ENCODE measurements at places on chromosomes 4 and X.

DNA sequence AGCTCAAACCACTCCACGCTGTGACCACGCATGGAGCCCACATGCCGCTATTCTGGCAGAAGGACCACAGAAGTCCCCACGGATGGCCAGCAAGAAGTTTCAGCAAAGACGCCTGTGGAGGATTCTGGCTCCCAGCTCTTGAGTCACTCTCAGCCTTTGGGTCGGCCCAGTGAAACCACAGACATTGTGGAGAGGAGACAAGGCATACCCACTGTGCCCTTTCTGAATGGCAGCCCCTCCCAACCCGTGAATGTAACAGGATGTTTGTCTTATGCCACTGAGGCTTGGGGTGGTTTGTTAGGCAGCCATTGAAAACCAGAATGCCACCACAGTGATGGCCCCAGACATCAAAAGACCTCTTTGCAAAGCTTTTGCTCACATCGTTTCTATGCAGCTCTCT, 42.7 kb downstream of the ABLIM2 start:
- DNase-seq = no peak

DNA sequence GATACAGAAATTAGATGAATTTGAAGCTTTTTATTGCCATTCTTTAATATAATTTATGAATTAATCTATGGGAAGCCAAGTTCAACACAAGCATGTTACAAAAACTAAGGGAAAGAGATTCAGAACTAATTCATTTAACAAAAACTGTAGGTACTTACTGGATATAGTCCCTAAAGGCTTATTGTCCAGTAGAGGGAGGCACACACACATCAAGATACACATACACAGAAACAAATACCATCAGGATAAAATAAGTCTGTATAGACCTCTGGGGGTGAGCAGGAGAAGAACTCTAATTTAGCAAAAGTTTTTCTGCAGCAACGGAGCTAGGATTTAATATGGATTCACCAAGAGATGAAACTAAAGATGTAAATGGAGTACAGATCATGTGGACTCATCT, 83.0 kb upstream of the IL13RA1 start:
- DNase-seq = peak; percentile 23

DNA sequence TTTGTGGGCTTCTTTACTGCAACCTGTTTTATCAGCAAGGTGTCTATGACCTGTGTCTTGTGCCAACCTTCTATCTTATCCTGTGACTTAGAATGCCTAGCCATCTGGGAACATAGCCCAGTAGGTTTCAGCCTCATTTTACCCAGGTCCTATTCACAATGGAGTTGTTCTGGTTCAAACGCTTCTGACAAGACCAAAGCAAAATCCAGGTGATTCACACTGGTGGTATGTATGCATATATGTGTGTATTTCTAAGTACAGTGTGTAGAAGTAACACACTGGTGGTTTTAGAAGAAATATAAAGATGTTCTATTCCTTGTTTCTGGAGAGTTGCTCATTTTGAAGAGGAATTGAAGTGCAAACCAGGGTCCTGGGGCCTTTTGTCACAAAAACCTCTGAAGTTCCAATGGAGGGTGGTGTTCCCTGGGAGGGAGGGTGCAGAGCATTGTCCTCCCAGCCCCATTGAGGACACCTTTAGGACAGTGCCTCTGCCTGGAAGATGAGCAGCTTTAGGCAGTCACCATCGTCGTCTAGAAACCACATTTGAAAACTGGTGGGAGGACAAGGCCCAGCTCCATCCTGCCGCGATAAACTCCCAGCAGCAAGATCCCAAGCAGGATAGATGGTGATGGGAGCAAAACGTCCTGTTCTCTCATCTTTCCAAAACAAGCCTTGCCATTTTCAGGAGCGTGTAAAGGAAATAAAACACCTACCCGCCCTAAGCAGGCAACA, 191.4 kb downstream of the TSPAN5 start:
- DNase-seq = no peak

GRCh38 chr4:41327770-41328169, 71.0 kb downstream of the UCHL1 start:
- no peak for DNase-seq

GRCh38 chr4:1826531-1827350, 29.2 kb downstream of the LETM1 start:
- DNase-seq = no peak

GRCh38 chrX:95893636-95894035, 791.0 kb upstream of the DIAPH2 start:
- DNase-seq = no peak

DNA sequence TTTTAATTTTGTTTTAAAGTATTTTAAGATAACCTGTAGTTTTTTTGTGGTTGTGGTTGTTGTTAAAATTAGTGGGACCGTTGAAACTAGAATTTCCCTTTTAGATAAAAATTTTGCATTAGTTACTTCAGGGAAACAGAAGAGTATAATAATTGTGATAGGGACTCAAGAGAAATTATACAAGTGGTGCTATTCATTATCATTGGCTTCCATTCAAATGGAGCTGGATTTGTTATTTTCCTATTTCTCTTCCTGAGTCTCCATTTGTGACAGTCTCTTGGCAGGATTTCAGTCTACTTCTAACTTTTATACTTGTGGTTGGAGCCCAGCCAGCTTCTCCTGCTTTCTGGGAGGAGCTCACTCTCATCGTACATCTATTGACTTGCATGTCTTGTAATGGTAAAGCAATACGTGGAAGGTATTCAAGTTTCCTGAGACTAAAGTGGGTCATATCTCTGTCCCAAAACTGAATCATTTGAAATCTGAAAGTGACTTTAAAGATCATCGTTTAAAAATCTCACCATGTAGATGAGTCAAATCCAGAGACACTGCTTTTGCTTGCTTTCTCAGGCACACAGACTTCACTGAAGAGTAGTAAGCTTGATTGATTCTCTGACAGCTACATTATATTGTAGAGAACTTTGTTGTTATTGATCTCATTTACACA, 155.8 kb downstream of the RPA4 start:
- no peak for DNase-seq

DNA sequence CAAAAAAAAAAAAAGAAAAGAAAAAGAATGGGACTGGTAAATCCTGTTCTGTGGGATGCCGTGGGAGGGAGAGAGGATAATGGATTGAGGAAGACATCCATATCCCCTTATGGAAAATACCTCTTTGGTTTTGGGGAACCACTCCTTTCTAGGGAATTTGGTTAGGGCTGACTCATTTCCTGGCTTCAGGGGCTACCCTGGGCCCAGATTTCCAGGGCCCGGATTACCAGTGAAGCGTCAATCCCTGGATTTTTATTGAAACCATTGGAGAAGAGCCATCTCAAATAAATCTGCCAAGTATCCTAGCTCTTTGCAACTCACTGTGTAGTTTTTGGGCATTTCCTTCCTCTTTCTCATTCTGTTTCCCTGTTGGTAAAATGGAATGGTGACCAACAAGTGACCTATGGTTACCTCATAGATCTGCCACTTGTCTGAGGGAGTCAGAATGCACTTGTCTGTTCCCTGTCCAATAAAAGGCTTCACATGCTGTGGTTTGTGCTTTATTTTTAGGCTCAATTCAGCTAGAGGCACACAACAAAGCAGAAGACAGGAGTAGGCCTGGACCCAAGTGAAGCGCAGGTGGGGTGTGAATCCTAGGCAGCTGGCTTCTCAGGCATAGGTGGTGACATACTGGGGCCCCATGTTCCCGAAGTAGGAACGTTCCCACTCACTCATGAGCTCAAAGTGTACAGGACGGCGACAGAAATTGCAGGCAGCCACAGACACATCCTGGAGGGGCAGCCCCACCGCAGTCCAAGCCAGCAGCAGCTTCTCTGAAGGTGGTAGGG, 8.6 kb downstream of the APEX2 start:
- peak; percentile 14 for DNase-seq

- no peak for DNase-seq
These were observed 981 bp downstream of the TET2 start for GRCh38 chr4:105147553-105148161.

DNA sequence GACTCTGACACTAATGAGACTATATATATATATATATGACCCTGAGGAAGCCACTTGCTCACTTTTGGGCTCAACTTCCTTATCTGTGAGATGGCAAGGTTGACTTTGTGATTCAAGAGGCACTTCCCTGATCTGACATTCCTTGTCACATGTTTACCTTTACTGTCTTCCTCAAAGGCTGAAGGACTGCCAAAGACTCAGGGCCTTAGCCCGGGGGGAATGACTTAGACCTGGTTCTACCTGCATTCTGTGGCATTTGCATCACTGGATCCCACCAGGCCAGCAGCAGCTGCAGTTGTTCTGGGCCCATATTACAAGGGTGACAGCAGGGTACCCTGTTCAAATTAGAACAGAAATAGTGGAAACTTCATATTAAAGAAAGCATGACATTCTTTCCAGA, 3.1 kb upstream of the HS6ST2 start:
- no peak for DNase-seq

GRCh38 chr4:139622901-139623381, 42.7 kb upstream of the MGST2 start:
- no peak for DNase-seq

GRCh38 chrX:27599928-27600327, 9.8 kb downstream of the DCAF8L2 start:
- DNase-seq = no peak

DNA sequence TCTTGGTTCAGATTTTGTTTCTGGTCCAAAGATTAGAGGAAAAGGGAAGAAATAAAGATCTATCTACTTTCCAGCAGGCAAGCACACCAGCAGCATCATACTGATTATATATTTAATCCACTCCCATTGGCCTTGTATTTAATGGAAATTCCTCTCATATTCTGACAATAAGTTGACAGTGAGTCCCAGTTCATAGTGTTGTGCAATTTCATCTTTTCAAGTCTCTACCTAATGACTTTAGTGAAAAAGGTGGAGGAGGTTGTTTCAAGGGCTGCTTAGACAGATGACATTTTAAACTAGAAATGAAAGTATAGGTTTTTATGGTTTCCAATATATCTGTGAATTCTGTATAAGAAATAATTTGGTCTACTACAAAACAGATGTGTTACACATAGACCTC, 298.6 kb downstream of the PABPC4L start:
- DNase-seq = no peak

- DNase-seq = no peak
These were observed 37.8 kb downstream of the TBC1D9 start for GRCh38 chr4:140718241-140718952.

GRCh38 chr4:36348403-36348938, 67.1 kb downstream of the DTHD1 start:
- DNase-seq = no peak

DNA sequence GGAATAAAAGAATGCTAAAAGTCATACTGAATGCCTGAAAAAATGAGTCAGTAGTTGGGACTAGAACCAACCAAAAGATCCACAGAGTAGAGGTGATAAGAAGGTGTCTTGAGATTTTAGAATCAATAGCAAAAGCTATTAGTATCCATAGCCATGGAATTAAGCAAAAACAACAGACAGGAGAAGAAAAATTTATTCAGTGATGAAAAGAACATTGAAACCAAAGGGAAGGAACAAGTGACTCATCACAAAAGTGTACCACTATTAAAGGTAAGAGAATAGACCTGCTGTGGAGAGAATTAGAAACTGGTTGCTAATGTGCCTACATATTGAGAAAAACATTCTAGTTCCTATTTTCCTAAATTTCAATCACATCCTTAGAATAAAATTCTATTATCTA, 182.0 kb upstream of the NEIL3 start:
- no peak for DNase-seq

DNA sequence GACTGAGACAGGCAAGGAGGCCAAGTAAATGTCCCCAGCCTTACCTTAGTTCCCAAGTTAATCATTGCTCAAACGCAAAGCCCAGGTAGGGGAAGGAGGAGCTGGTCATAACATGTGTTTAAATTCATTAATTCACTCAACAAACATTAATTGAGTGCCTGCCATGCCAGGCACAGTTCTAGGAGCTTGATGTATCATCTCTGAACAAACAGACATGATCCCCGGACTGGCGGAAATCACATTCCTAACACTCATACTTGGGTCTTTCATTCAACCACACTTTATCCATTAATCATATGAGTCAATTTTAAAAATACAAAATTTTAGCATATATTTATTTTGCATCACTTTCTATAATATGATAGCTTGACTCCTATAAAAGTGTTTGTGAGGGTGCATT, 335.3 kb upstream of the NOCT start:
- DNase-seq = no peak

GRCh38 chrX:8349816-8350544, 114.7 kb upstream of the VCX3B start:
- DNase-seq = no peak

DNA sequence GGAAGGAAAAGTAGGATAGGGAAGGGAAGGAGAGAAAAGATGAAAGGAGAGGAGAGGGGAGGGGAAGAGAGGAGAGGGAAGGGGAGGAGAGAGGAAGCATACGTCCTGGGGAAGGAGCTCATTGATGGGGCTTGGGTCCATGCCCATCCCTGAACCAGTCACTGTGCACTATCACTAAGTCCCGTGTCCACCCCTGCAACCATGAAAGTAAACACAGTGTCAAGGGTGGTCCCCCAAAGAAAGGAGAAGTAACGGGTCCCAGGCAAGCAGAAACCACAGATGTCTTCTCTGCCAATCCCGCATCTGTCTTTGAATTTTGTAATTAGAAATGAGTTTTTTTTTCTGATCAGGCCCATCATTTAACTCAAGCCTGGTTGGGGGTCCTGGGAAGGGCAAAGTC, 55.2 kb downstream of the LGI2 start:
- DNase-seq = no peak

GRCh38 chrX:21373001-21373400, 1.2 kb upstream of the CNKSR2 start:
- no peak for DNase-seq

- DNase-seq = no peak
These were observed 504.4 kb upstream of the FAT1 start for GRCh38 chr4:187227907-187228704.

DNA sequence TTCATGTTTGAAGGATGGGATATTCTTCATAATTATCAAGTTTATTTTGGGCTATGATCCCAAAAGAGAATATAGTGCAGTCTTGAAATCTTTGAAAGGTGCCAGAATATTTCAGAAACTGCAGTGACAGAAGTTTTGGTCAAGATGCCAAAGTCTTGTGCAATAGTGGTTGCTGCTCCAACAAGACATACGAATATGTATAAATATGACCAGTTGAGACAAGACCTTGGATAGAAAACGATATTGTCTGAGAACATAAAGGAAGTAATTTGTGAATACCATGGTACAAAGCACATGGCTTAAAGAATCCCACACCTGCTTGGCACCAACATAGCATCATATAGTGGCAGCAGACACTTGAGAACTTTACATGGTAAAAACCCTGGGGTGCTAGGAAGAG, 48.6 kb upstream of the AMELX start:
- no peak for DNase-seq

GRCh38 chrX:80246271-80246670, 174.0 kb upstream of the TENT5D start:
- no peak for DNase-seq

GRCh38 chrX:68420559-68420958, 12.7 kb downstream of the OPHN1 start:
- DNase-seq = no peak

GRCh38 chr4:45438047-45438446, 685.8 kb downstream of the GABRG1 start:
- no peak for DNase-seq

GRCh38 chrX:31209005-31209628, 137.3 kb upstream of the FTHL17 start:
- peak; percentile 48 for DNase-seq
